ENCODE measurements at places on chromosomes 12 and 14. TPM values are rescaled to one million over a fixed set of nuclear protein-coding genes. Genes with fewer than 3 reads are reported as not detected.

NDUFA12 gene
- 53.2 TPM for total RNA-seq

KRT71 gene
- not detected for total RNA-seq

KCNH3 gene
- total RNA-seq, result not detected

SMARCD1 gene
- total RNA-seq, result 66.9 TPM

KRT2 gene
- total RNA-seq, result not detected

GPR84 gene
- total RNA-seq, result 0.16 TPM

PAPLN gene
- 6.8 TPM for total RNA-seq

AMN gene
- 0.16 TPM for total RNA-seq

INHBE gene
- total RNA-seq, result 0.85 TPM
